Activated T-cell treated with anti-CD3 and anti-CD28 coated beads for 1 hour (primary cell): ENCODE measurements at places on chromosomes 13 and 19.

DNA sequence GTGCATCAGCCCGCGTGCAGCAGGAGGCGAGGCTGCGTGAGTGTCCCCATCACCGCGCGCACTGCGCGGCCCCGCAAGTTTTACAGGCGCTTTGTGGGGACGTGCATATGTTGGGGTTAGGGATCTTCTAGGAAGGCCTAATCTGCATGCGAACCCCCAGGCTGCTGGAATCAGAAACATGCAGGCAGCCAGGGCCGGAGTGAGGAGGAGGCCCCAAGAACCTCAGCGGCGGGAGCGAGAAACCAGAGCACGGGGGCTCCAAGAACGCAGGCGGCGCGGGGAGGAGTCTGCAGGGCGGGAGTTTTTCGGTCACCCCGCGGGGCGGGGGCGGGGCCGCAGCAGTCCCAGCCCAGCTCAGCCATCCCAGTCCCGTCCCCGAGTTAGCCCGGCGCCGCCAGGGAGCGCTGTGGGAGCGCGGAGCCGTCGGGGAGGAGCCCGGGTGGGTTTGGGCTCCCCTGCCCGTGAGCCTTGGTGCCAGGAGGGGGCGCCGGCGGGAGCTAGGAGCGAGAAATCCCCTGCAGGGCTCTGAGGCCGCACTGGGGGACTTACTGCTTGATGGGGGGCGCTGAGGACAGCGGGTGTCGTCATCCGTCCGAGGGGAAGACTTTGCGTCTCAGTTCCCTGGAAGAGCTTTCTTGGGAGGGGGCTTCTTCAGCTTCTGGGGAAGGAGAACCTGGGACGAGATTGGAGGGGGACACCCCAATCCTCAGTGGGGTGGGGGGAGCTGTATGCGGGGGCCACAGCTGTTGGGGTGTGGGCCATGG, 933 bp upstream of the NRTN start:
- peak; percentile 84 for DNase-seq

DNA sequence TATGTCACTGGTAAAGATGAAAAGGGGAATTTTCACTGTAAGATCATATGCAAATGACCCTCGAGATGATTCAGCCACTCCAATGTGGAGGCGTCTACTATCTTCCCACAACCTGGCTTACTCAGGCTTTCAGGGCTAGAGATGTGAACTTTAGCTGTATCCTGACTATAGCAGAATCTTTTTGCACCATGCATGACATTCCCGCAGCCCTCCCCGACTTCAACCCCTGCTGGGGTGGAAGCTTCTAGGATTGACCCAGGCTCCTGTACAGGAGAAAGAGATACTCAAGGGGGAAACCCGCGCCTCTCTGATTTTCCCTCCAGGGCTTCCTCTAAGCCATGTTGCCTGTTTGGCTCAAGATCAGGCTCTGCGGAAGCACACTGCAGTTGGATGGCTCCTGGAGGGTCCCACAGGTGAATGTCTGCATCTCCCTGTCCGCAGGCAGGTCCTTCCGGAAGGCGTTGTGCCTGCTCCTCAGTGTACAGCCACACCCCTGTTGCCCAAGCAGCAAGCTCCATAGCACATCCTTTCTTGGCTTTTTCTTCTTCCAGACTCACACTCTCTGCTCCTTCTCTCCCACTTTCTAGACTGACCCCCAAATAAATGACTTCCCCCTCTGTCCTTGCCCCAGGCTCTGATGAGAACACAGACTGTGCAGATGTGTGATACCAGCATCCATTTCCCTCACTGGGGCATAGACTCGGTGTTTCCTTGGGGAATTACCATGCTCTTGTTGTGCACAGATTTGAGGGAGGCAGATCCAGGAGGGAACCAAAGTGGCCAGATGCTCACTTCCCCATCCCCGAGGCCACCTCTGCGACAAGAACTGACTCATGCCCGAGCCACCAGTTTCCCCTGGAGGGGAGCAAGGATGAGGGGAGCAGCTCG, 29.1 kb upstream of the POP4 start:
- no peak for DNase-seq

DNA sequence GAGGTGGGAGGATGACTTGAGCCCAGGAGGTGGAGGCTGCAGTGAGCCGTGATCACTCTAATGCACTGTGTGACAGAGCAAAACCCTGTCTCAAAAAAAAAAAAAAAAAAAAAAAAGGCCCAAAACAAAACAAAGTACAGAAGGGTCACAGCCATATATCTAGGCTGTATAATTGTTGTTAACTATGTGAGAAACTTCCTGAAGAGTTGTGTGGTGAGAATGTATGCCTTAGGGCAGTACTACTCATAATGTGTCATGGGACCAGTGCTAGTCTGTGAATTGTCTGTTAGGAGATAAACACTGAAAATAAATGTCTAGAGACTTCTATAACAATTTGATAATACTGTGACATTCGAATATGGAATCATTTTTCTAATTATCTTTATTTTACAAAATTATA, 43.1 kb downstream of the PAN3 start:
- no peak for DNase-seq

DNA sequence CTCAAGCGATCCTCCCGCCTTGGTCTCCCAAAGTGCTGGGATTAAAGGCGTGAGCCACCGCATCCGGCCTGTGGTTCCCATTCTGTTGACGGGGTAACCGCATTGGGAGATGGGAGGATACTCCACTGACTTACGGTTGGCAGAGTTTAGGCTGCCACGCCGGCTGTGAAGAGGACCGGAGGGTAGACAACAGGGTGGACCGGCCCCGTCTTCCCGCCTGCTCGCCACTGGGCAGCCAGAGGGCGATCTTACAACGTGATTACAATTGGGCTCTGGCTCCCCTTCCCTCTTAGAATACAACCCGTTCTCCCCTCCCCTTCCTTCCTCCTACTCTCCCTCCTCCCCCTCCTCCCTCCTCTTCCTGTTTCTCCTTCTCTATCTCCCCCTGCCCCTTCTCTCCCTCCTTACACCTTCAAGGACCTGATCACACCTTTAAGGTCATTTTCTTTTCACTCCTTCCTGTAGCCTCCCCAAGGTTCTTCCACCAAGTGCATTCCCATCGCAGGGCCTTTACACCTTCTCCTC, 957 bp upstream of the CCDC194 start:
- DNase-seq: peak; percentile 55

DNA sequence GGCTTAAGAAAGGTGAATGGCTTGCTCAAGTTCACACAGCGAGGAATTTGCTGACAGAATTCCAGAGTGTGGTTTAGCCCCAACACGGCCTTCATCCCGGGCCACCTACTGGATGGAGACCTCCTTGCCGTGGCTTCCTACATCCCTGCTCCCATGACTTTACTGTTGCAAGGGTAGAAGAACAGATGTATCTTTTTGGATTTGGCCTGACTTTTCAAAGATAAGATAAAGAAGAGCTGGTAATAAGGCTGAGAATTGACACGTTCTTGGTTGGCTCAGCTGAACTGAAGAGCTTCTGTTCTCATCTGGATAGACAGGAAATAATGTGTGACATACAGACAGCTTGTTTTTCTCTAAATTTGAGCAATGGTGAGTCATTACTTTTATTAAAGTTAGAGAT, 113.1 kb downstream of the KLF5 start:
- no peak for DNase-seq

DNA sequence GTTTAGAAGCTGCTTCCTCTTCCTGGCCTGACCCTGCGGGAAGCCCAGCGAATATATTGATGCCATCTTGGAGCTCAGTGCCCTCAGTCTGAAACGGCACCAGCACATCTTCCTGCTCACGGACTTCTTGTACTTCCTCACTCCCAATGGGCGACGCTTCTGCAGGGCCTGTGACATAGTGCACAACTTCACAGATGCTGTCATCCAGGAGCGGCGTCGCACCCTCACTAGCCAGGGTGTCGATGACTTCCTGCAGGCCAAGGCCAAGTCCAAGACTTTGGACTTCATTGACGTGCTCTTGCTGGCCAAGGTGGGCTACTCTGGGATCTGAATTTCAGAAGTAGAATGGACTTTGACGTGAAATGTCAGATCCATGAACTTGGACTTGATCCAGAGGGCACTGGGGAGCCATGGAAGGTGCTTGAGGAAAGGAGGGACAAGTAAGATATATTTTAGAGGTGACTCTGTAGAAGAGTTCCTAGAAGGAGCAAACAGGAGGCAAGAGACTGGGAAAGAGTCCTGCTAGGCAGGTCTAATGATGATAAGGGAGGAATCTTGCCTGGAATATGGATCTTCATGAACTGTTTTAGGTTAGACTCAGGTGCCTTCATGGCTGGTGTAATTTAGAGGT, 38.4 kb upstream of the CYP4F8 start:
- DNase-seq: no peak

- DNase-seq: no peak
These were observed 569 bp downstream of the DLEU7 start for GRCh38 chr13:50842990-50843256.

GRCh38 chr13:46359714-46360113, 27.3 kb downstream of the RUBCNL start:
- DNase-seq: no peak

GRCh38 chr13:104357174-104357573, 1291.0 kb upstream of the SLC10A2 start:
- no peak for DNase-seq

DNA sequence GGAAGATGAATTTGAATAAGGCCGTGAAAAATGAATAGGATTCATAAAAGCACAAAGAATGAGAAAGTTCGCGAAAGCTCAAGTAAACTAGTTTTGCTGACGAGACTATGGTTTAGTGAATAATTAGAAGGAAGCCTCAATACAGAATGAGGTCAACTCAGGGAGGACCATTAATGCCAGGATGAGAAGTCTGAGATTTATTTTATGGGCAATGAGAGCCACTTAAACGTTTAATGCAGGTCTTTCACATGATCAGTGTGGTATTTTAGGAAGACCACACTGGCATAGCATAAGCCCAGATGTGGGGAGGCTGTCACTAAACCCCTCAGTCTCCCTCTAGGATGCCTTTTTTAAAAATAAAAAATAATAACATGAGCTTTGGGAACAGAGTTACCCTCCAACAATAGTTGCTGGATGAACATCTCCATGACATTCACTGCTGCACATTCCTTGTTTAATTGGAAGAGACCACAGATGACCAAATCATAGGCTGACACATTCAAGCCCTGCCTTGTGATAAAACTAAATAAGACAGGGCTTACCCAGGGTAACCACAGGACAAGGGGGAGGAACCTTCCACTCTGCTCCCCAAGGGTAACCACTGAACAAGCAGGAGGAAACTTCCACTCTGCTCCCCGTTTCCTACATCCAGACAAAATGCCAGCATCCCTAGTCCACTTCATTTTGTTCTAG, 43.6 kb upstream of the LSM14A start:
- DNase-seq: no peak

DNA sequence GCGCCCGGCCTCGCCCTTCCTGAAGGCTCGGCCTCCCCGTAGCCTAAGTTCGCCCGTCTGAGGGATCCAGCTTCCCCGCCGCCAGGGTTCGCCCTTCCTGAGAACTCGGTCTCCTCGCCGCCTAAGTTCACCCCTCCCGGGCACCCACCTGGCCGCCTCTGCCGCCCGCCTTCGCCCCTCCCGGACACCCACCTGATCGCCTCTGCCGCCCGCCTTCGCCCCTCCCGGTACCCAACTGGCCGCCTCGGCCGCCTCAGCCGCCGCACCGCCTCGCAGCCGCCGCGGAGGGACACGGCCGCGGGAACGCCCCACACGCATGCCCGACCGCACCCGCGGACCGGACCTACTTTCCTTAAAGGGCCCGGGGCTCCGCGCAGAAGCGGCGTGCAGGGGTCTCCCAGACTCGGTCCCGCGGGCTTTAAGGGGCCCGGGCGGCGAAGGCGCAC, at the start of gene MOB3A:
MOB3A (minus strand) TSS at position 293 of the 446 bp plus-strand sequence. CDS start 17,766 bp downstream, outside the sequence.
- peak; percentile 76 for DNase-seq

DNA sequence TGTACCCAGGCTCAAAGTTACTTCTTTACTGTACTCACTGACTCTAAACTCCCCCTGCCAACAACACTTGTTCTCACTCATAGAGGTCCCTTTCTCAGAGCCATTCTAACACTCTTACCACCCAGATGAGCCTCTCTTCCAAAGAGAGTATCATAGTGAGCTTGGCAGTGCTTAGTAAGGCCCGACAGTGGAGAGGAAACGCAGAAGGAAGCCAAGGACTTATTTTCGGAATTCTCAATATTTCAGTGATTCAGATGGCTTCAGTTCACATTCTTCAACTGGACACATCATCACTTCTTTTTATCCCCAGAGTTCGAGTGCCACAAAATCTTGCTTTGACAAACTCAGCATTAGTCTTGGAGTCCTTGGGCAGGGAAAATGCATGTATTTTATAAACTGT, 285.9 kb downstream of the DNAJC15 start:
- DNase-seq: no peak

DNA sequence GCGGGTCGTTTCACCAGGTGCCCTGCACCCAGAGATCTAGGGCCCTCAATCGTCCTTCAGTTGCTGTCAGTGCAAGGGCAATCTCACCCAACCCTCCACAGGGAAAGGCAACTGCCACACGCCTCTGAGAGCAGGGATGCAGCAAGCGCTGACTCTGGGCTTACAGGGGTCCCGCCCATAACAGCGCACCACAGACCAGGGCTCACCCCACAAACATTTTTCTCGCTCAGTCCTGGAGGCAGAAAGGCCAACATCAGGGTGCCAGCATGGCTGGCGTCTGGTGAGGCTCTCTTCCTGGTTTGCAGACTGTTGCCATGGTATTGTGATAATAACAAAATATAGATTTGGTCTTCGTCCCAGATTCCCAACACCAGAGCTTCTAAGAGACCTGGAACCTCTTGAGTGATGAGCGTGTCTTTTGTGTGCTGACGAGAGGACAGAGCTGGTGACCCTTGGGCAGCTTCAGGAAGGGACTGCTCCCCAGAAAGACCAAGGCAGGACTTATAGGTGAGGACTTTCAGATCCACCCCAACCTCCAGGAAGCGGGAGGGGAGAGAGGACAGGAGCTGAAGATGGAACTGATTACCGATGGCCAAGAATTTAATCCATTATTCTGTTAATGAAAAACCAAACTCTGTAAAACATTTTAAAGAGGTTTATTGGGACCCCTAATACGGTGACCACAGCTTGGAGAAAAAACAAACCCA, 51.3 kb downstream of the C13orf46 start:
- no peak for DNase-seq

DNA sequence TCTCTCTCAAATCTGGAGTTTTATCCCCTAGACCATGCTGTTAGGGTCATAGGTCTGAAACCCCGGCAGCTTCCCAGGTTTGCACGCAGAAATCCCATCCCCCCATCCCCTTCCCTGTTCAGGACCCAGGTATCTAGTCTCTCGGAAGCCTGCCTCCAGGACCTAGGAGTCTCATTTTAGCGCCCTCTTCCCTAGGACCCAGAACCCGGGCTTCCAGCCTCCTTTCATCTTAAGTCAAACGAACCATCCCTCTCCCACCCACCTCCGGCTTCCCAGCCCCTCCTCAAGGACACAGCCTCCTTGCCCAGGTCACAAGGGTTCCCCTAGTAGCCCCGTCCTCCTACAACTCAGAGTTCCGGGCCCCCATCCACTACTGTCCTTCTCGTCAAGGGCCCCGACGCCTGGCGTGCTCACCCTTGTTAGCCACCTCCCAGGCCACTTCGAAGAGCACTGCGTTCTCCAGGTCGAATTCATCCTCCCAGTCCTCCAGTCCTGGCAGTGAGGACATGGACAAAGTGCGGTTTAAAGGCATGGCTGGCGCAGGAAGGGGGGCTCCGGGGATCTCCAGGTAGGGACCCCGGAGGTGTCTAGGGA, 431 bp downstream of the GYS1 start:
- peak; percentile 10 for DNase-seq

DNA sequence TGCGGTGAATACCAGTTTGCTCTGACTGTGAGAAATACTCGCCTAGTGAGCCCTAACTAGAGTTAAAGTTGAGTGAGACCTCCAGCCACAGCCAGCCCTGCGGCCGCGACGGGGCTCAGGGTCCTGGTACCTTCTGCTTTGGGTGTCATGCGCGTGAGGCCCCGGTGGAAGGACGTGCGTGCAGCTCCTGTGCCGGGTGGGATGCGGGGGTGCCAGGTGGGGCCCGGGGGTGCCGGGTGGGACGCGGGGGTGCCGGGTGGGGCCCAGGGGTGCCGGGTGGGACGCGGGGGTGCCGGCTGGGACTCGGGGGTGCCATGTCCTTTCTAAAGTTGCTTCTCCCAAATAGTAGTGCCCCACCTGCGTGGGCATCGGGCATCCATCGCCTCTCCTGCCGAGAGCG, 8.5 kb upstream of the TMPRSS9 start:
- DNase-seq: no peak
